Adipose tissue (tissue), 3 donors: ENCODE measurements at places on chromosomes 5 and 9. TPM values are rescaled to one million over a fixed set of nuclear protein-coding genes. Genes with fewer than 3 reads are reported as not detected.

Gene FREM1
- polyA plus RNA-seq: 3.7 TPM

Gene EXOSC2
- 19.6 TPM for polyA plus RNA-seq

Gene C5orf15
- polyA plus RNA-seq: 17.7 TPM

Gene ADAMTSL1
- 5.1 TPM for polyA plus RNA-seq

Gene LMNB1
- 2.2 TPM for polyA plus RNA-seq

Gene TTC16
- 0.06 TPM for polyA plus RNA-seq

Gene PCDHGA7
- polyA plus RNA-seq: 0.11 TPM

Gene SPATA31D4
- not detected for polyA plus RNA-seq

Gene FBP2
- polyA plus RNA-seq: 0.58 TPM

Gene EGFLAM
- 7.5 TPM for polyA plus RNA-seq

Gene PCDHB16
- 0.90 TPM for polyA plus RNA-seq

Gene RNF145
- 11.6 TPM for polyA plus RNA-seq

Gene INSL6
- not detected for polyA plus RNA-seq

Gene PCDH1
- 26.7 TPM for polyA plus RNA-seq

Gene RAB3C
- polyA plus RNA-seq: 2.7 TPM

Gene PCDHGC5
- polyA plus RNA-seq: 0.56 TPM

Gene PCDHB5
- 1.3 TPM for polyA plus RNA-seq

Gene SKIC3
- 21.0 TPM for polyA plus RNA-seq

Gene SIT1
- 3.3 TPM for polyA plus RNA-seq

Gene ABITRAM
- polyA plus RNA-seq: 9.6 TPM

Gene LECT2
- polyA plus RNA-seq: not detected

Gene SLIT3
- polyA plus RNA-seq: 16.4 TPM

Gene WDR31
- polyA plus RNA-seq: 1.3 TPM

Gene GEMIN5
- 6.0 TPM for polyA plus RNA-seq

Gene KCNT1
- 0.09 TPM for polyA plus RNA-seq

Gene GCNT4
- polyA plus RNA-seq: 0.91 TPM

Gene DRD1
- polyA plus RNA-seq: 0.39 TPM

Gene DAB2
- polyA plus RNA-seq: 10.8 TPM

Gene SLC6A7
- polyA plus RNA-seq: not detected

Gene CLIC3
- 3.0 TPM for polyA plus RNA-seq

Gene TAF11L10
- not detected for polyA plus RNA-seq

Gene GPR151
- not detected for polyA plus RNA-seq

Gene ENTREP1
- 4.1 TPM for polyA plus RNA-seq

Gene CENPP
- polyA plus RNA-seq: 1.3 TPM

Gene DAB2IP
- 20.6 TPM for polyA plus RNA-seq

Gene CTSL
- 181 TPM for polyA plus RNA-seq

Gene SMIM32
- not detected for polyA plus RNA-seq

Gene SET
- polyA plus RNA-seq: 111 TPM

Gene FAM221B
- polyA plus RNA-seq: not detected

Gene NR3C1
- polyA plus RNA-seq: 24.4 TPM

Gene ACER2
- 3.3 TPM for polyA plus RNA-seq

Gene SH3RF2
- polyA plus RNA-seq: 2.4 TPM

Gene HMCN2
- 5.2 TPM for polyA plus RNA-seq

Gene C9orf50
- not detected for polyA plus RNA-seq

Gene EPB41L4B
- 129 TPM for polyA plus RNA-seq

Gene DMRT3
- polyA plus RNA-seq: 0.05 TPM

Gene FOXD4
- 0.14 TPM for polyA plus RNA-seq

Gene SLC28A3
- polyA plus RNA-seq: 0.68 TPM

Gene PPP3R2
- not detected for polyA plus RNA-seq

Gene GPX8
- polyA plus RNA-seq: 8.9 TPM

Gene PTGDS
- polyA plus RNA-seq: 22.4 TPM

Gene OTP
- not detected for polyA plus RNA-seq

Gene IARS1
- 31.9 TPM for polyA plus RNA-seq

Gene IL13
- polyA plus RNA-seq: 1.2 TPM

Gene TEK
- 7.4 TPM for polyA plus RNA-seq

Gene CCDC192
- not detected for polyA plus RNA-seq

Gene NEUROG1
- polyA plus RNA-seq: not detected
